NCI-H226 (cell line): ENCODE measurements at places on chromosomes 6 and 20.

DNA sequence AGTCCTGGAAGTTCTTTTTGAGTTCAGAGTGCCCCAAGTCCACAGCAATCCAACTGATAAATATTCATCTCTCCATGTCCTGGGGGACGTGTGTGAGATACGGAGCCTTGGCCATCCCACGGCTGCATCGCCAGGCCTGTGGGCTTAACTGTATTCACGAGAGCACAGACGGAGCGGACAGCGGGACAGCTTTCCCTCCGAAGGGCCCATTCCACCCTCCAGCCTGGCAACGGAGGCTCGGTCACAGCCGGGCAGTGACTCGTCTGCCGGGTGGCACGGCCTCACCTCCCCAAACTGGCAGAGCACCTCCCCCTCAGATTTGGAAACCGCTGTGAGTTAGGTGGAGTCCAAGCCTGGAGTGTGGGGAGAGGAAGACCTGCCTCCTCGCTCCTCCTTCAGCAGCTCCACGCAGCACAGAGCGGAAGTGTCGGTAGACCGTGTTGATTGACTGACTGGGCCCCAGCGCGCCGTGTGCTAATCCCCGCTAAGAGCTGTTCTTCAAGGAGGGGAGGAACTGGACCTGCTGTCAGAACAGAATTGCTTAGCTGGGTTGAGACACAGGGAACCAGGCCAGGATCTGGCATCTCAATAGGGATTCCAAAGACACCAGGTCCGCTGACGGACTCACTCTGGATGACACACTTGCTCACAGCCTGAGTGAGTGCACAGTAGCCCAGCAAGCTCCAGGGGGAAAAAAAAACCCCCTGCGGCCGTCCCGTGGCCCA, 10.9 kb downstream of the FOXF2 start:
- no peak for DNase-seq

DNA sequence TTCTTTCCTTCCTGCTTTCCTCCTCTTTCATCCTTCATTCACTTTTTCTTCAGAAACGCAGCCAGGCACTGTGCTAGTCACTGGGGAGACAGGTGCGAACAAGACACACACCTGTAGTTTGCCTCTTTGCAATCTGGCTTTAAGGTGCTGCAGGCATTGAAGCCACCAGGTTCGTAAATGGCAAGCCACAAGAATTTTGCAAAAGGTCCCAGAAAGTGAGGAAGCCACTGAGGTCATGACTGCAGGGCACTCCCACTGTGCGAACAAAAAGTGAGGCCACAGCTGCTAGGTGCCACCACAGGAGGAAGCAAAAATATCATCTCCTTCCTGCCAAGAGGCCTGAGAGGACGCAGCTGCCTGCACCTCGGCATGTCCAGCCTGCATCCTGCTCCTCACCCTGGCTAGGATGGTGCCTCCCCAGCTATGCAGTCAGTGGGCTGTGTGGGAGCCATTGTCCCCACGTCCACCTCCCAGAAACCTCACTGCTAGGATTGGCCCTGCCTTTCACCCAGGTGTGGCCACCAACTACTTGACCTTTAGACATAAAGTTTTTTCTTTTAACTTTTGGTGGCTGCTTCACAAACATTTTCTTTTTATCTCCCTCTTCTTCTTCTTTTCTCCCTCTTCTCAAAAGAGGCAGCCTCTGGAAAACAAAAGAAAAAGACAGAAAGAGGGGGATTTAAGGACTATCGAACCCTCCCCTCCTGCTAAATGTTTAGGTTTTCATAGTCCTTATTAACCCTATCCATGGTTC, 230.8 kb downstream of the BCAS1 start:
- no peak for DNase-seq

DNA sequence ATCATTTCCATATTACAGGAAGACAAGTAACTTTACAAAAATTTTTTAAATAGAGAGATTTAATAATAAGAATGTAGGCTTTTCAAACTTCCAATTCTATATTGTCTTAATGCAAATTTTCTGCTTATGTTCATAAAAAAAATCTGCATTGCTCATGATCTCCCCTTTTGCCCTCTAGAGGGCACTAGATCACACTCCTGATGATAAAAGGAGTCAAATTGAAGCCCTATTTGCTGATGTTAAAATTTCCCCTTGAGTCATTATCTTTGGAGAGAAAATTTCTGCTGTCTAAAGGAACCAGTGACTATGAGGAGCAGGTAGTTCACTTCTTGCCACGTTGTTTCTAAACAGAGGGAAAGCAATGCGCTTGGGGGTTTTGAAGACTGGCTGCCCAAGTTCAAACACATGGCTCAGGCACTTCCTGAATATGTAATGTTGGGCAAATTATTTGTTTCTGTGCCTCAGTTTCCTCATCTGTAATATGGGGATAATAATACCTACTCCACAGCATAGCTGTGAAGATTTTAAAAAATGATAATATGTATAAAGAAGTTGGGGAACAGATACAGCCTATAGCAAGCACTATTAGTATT, 874.2 kb downstream of the TFAP2A start:
- DNase-seq = peak; percentile 44

DNA sequence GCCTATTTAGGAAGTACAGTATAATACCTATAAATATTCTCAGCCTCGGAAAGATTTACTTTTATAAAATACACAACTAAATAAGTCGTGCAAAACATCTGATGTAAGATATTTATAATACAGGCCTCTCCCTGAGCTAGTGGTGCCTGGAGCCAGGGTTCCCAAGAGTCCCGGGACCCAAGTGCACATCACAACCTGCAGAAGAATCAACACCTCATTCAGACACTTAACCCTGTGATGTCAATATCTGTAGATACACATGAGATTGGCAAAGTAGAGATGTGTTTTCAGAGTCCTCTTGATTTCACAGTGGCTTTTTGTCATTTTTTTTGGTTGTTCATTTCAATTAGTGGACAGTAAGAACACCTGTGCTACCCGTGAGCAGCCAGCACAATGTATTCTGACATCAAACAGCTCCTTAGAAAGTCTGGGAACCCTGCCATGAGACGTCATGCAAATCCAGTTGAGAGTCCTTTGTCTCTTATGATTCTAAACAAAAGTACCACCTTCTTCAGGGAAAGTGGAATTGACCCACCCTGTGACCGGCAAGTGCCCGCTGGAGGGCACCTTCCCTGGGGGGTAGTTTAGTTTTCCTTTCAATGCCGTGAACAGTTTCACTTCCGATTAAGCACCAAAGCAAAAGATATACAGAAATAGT, 101.6 kb downstream of the DACT2 start:
- no peak for DNase-seq

- no peak for DNase-seq
Measured at GRCh38 chr20:20977786-20978185, 128.4 kb downstream of the LINC00237 start.

DNA sequence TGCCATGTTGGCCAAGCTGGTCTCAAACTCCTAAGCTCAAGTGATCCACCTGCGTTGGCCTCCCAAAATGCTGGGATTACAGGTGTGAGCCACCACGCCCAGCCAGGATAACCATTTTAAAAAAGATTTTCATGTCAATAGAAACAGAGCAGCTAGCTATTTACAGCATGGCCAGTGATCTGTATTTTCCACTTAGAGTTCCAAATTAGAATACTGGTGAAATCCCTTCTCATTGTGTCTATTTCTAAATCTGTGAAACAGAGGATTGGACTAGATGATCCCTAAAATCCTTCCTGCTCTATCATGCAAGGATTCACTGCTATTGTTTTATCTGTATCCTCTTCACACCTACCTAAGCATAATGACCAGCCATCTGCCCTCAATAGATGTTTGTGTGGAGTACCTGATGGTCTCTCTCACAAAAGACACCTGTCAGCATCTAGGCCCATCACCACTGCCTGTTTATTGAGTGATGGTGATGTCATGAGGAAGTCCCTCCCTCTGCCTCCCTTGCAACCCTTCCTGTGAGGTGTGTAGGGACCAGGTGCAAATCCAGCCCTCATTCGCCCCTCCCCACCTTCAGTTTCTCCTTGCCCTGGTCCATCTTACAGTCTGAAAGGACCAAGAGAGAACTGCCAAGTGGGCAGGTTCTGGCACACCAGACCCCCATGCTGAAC, 26.5 kb upstream of the SMIM29 start:
- no peak for DNase-seq

DNA sequence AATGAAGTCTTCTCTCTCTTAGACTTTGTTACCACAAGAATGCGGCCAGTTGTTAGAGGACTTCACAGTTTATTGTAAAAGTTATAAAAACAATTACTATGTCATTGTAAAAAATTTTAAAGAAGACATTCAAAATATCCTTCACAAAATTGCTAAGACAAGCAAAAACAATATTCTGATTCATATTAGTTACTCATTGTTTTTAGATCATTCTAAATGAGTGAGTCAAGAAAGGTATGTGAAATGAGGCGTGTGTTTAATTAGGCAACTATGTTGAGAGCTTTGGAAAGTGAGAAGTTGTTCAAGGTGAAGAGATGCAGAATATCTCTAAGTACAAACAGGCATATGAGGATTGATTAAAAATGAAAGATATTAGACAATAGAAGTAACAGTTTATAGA, 875.3 kb downstream of the EYS start:
- peak; percentile 4 for DNase-seq

DNA sequence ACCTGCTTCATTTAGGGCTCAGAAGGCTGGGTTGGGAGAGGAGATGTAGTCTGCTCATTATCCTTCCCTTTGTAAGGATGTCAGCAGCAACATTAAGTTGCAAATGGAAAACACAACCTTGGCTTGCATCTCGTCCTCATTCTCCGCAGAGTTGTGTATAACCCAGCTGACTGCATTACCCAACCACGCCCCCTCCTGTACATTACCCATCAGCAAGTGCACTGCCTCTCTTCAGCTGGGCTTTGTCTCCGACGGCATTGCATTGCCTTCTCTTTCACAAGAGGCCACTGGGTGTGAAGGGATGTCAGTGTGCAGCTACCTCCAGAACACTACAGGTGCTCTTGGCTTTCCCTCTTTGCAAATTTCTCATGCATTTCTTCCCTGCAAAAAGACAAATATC, 128.7 kb upstream of the TSHZ2 start:
- DNase-seq = no peak

DNA sequence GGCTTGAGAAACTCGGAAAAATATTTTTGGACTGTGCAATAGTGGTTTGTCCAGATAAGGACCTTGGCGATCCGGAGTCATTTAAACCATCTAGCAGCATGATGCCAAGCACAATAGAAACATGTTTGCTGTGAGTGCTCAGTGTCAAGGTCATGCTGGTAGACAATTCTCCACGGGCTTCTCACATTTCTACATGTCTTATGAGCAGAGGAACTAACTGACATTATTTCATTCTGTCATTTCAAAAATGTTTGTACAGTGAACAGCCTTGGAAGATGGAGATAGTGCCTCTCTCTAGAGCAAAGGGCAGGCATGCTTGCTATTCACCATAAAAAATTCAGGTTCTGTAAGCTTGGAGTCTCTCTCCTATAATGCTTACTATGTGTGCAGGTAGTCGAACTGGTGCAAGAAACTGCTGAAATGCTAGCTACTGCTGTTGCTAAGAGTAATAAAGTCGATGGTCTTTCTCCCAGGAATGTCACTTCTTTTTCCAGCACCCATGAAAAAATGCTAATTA, 25.4 kb upstream of the CCN2 start:
- no peak for DNase-seq

DNA sequence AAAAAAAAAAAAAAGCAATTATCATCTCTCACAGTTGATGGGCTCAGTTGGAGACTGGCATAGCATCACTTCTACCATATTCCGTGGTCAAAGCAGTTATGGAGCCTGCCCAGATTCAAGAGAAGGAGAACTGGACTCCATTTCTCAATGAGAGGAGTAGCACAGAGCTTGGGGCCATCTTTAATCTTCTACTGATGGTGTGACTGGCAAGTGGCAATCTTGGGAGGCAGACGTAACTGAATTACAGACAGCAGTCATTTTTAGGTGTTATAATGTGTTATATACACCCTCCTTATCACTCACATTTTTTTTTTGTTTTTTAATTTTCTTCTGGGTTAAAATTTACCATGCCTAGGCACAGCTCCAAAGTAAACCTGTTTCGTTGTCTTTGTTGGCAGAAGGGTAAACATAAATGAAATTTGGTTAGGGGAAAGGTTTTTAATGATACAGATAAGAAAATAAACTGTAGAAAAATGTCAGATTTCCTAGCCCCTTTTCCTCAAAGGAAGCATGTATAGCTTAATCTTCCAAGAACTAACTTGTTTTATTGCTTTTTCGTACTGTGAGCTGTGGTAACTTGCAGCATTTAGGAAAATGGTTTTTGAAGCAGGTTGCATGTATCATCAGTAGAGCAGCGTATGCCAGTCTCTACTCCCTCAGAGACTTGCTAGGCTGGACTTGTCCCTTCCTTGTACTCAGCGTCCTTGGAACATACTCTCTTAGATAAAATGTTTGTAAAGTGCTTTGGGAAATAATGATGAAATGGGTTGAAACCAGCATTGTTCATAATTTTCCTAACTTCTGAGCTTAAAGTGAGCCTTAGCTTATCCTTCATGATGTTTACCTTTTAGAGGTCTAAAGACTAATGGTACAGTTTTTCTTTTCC, 25.7 kb downstream of the ZFAND3 start:
- DNase-seq = no peak

- DNase-seq = no peak
Measured at GRCh38 chr6:149208134-149208601, 109.3 kb upstream of the TAB2 start.

DNA sequence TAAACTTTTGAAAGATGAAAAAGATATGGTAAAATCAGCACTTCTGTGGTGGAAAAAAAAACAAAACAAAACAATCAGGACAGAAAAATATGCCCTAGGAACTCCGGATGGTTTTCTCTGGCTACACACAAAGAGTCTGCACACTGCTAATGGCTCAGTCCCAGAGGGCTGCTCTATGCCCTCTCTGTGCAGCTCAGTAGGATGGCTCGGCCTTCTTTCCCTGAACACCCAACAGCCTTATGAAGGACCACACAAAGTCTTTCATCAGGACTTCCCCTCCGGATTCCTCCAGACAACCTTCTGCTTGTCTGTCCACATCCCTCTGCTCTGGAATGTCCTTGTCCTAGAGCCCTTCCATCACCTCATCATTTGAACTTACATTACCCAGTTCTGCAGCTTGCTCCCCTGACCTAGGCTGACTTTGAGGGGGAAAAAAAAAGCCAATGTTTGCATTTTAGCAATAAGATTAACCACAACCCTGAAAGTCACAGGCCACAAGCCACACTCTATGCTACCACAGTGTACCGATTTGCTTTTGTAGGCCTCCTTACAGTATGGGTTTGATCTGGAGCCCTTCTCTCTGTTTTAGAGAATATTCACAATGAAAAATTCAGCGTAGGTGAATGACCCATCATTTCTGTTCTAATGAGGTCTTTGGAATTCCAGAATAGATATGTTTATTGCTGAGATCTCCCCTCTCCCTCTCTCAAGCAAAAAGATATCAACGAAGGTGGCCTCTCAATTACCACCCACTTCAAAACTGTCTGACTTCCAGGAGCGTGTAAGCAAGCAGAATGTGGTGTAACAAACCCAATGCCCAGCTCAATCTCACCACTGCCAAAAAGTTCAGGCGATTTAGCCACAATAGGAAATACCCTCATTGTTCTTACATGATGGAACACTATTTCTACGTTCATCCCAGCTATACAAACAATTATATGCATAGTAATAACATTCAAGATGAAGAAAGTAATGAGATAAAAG, 164.0 kb downstream of the GMDS start:
- no peak for DNase-seq

- DNase-seq = no peak
Measured at GRCh38 chr6:15506066-15506465, 156.8 kb downstream of the DTNBP1 start.

GRCh38 chr20:1005452-1006027, 3.4 kb upstream of the RSPO4 start:
- peak; percentile 12 for DNase-seq
